ENCODE measurements at places on chromosomes 3 and 15.

DNA sequence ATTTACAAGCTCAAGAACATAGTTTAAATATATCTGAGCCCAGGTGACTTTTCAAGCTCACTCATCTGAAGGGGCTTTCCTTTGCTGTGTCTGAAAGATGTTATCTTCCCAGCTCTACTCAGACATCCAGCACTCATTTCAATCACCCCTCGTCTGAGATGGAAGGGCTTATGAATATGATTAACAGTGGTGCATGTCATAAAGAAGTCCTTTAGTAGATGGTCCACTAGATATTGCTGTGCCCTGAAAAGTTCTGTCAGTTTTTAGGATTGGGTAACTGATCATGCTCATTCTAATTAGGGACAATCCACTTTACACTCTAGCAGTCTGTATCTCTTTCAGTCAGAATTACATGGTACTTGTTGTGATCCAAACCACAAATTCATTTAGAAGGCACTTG is 28.3 kb downstream of the RETNLB start:
- DNase-seq: no peak

GRCh38 chr15:90376789-90377188 is 11.3 kb upstream of the IQGAP1 start:
- DNase-seq: peak; percentile 44

GRCh38 chr3:45212095-45212468 is 14.0 kb downstream of the TMEM158 start:
- no peak for DNase-seq

DNA sequence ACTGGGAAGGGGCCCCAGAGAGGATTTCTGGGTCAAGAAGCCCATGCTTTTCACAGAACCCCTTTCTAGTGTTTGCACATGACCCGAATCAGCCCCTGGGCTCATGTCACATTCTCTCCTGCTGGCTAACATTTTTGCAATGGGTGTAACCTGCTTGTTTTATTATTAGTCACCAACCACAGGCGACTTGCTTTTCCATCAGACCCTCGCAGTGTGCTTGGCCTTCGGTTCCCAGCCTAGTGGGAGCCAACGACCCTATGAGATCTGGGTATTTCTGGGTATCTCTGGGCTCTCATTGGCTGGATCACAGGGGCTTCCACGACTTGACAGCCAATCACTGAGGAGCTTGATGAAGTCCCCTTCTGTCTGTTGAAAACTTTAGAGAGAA is 11.0 kb upstream of the FBLN2 start:
- no peak for DNase-seq

DNA sequence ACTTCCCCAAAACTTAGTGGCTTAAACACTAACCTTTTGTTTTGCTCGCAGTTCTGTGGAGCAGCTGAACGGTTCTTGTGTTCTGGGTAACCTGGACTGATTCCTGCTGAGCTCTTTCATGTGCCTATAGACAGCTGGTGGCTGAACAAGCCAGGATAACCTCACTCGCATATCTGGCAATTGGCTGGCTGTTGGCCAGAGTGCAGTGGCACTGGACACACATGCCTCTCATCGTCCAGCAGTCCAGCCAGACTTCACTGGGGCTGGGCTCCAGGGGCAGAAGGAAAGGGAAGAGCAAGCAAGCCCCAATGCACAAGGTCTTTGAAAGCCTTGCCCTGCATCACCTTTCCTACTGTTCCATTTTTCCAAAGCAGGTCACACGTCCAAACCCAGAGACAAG is 53.6 kb upstream of the GATA2 start:
- no peak for DNase-seq

- peak; percentile 42 for DNase-seq
Observed at GRCh38 chr3:42096796-42097565, 5.8 kb downstream of the TRAK1 start.

DNA sequence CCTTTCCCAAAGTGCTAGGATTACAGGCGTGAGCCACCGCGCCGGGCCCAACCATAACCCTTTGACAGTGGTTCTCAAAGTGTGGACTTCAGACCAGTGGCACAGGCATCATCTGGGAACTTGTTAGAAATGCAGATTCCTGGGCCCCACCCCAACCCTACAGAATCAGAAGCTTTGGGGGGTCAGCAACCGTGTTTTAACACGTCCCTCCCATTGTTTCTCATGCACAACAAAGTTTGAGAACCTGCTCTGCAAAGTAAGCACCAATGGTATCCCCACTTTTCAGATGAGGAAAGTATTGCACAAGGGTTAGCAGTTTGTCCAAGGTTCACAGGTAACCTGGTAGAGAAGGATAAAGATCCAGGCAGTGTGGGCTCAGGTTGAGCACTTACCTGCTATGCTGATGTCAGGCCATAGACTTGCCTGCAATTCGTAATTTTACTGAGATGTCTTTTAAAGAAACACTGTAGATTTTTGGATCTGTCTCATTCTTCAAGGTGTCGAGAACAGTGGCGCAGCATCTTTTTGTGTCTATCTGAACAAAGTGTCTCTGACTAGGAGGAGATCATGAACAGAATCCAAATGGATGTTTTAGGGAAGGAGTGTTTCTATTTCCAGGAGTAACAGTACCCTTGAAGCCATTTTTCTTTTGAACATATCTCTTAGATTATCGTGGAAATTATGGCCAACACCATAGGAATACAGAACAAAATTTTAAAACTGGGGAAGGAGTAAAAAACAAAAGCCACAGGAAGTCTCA is 2.5 kb downstream of the GXYLT2 start:
- DNase-seq: no peak

GRCh38 chr3:113008117-113008516 is 17.3 kb downstream of the GTPBP8 start:
- no peak for DNase-seq

- no peak for DNase-seq
Observed at GRCh38 chr3:189566550-189567130, 64.5 kb upstream of the TP63 start.

GRCh38 chr3:194344012-194344411 is 7.1 kb downstream of the CPN2 start:
- DNase-seq: peak; percentile 74

GRCh38 chr3:82048711-82049110 is 287.3 kb upstream of the GBE1 start:
- no peak for DNase-seq

All from activated CD4-positive, alpha-beta T cell treated with anti-CD3 and anti-CD28 coated beads, Interleukin-2, amount 50 U/mL, for 4 hours (primary cell).